SW 1271 (cell line): ENCODE measurements at places on chromosomes 1 and 21.

DNA sequence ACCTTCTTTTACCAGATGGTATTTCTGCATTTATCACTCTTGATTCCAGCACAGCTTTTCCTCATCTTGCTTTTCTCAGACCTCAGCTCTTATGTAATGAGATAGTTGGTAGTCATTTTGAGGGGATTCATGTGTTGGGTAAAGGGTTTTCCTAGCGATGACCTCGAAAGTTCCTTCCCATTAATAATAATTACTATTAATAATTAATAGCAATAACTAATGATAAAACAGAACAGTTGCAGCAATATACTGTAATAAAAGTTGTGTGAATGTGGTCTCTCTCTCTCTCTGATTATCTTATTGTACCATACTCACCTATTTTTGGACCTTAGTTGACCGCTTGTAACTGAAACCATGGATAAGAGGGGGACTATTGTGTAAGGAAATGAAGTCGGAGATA, 14.2 kb downstream of the CAMTA1 start:
- no peak for DNase-seq

DNA sequence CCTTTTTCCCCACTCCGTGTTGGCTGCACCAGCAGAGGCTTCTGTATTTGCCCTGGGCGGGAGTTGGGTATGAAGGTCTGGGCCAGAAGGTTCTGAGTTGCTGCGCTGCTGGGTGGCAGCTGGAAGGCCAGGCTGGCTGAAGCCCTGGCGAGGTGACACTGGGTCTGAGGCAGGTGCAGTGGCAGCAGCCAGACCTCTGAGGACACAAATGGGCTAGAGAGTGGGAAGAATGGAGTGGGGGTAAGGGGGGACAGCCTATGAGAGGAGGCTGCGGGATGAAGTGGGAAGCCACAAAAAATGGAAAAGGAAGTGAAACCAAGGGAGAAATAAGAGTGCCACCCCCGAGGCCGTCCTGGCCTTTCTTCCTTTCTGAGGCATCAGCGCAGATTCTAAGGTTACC, 53.2 kb downstream of the STX6 start:
- no peak for DNase-seq

DNA sequence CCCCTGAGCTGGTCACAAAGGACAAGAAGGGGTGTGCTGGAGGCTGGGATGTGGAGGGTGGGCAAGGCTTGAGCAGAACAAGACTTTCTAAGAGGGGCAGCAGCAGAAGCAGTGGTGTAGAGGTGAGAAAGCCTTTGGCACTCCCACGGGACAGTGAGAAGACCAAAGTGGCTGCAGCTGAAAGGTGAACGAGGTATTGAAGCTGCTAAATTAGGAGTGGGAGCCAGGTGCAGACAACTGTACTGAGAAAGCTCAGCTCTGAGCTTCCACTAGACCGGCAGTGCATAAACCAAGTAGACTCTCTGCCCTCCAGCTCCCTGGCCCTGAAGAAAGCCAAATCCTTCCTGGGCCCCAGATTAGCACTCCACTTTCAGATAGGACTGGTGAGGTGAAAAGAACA, 93.0 kb downstream of the VWA5B1 start:
- no peak for DNase-seq

- DNase-seq, result no peak
These were observed 22.7 kb downstream of the SYT6 start for GRCh38 chr1:114130846-114131525.

DNA sequence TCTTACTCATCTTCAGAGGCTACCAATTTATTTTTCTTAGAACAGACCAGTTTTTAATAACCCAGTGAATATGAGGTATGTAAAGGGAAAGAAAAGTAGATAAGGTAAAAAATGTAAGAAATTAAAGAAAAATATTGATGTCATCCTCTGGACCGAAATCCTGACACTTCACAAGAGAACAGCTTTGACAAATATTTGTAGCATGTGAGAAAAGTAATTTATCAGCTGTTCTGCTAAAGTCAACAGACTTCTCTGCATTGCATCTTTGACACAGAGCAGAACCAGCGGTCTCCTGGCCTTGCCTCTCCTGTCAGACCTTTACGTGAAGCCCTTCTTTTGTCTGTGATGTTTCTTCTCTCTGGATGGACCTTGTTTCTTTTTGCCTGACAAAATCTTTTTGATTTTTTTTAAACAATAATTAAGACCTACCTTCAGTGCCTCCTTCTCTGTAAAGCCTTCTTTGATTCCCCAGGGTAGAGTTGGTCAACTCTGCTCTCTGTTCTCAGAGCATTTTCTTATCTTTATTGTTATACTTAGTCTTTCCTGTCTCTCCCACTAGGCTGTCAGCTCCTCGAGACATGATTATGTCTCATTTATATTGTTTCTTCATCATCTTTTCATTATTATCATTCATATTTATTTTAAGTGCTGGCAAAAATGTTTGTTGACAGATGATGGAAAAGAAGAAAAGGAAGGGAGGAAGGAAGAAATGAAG, 35.4 kb downstream of the RGS4 start:
- no peak for DNase-seq

- no peak for DNase-seq
These were observed 43.9 kb downstream of the GRHL3 start for GRCh38 chr1:24362982-24363614.

GRCh38 chr1:156226116-156226538, 13.3 kb downstream of the PMF1 start:
- no peak for DNase-seq

GRCh38 chr1:243842161-243842560, 7.9 kb downstream of the AKT3 start:
- no peak for DNase-seq

DNA sequence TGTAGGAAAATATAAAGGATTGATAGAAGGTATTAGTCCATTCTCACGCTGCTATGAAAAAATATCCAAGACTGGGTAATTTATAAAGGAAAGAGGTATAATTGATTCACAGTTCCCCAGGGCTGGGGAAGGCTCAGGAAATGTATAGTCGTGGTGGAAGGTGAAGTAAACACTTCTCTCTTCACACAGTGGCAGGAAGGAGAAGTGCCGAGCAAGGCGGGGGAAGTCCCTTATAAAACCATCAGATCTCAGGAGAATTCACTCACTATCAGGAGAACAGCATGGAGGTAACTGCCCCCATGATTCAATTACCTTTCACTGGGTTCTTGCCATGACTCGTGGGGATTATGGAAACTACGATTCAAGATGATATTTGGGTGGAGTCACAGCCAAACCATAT, 1806.0 kb downstream of the MRPL39 start:
- DNase-seq, result no peak

DNA sequence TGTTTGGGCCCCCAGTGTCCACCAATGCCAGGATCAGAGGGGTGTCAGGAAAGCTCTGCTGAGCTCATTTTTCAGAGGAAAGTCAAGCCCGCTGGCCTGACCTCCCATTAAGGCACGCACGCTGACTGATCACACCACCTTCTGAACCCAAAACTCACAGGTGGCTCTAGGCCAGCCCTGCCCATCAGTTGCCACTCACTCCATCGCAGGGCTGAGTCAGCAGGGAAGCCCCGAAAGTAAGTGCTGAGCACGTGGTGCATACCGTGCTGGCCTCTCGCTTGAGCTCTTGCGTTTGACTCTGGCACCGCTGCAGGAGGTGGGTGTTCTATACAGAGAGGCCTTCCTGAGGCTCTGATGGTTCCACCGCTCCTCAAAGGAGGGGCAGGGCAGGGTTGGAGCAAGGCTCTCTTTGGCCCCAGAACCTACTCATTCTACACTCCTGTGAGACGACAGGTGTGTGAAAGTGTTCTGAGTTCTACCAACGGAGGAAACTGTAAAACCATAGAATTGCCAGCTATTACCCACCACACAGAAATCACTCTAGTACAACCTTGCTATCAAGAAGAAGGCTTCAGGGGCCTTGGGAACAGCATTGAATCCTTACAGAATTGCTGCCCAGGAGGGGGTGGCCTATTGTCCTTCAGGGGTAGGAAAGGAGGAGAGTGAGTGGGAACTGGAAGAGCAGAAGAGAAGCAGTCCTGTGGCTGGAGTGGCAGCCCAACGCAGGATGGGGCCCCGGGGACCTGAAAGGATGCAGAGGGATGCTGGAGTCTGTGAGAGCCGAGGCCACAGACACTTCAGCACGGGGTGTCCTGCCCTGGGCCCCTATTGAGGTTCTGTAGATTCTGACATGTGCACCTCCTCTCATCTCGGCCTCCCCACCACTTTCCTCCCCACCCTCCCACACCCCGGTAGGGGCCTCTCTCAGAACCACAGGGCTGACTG, 214.7 kb upstream of the EDN2 start:
- no peak for DNase-seq

DNA sequence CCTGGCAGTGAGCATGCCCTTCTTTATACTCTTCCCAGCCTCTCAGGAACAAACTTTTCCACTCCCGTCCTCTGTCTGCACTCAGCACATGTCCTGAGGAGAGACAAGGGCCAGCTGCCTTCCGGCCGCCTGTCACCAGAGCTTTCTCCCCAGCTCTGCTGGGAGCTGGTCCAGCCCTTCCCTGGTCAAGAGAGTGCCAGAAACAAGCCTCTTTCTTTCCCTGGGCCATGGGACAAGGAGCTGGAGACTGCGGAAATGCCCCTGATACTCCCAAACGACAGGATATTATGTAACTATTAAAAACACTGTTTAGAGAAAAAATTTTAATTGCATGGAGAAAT, 10.4 kb downstream of the LAMB3 start:
- no peak for DNase-seq

- DNase-seq, result peak; percentile 46
These were observed 910 bp downstream of the RUNX1 start for GRCh38 chr21:35048183-35048601.

- peak; percentile 5 for DNase-seq
These were observed 45.5 kb downstream of the LPAR3 start for GRCh38 chr1:84847253-84848250.

DNA sequence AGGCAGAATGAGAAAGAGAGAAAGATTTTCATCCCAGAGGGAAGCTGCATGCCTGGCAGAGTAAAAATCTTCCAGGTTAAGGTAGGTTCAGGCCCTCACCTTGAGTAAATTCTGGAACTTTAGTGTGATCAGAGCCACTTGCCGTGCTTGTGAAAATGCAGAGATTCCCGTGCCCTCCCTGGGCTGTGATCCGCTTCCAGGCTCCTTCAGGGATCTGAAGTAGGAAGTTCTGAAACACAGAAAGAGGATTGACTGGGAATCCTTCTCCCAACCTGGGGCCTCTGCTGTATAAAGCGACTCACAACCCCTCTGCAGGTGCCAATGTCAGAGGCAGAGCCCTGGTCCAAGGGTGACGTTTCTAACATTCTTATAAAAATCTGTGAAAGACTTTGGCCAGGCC, 26.6 kb downstream of the NUAK2 start:
- no peak for DNase-seq

GRCh38 chr1:89952605-89953130, 42.2 kb upstream of the ZNF326 start:
- DNase-seq, result no peak

- DNase-seq, result no peak
These were observed 5.0 kb downstream of the GAS5 start for GRCh38 chr1:173862769-173863223.

DNA sequence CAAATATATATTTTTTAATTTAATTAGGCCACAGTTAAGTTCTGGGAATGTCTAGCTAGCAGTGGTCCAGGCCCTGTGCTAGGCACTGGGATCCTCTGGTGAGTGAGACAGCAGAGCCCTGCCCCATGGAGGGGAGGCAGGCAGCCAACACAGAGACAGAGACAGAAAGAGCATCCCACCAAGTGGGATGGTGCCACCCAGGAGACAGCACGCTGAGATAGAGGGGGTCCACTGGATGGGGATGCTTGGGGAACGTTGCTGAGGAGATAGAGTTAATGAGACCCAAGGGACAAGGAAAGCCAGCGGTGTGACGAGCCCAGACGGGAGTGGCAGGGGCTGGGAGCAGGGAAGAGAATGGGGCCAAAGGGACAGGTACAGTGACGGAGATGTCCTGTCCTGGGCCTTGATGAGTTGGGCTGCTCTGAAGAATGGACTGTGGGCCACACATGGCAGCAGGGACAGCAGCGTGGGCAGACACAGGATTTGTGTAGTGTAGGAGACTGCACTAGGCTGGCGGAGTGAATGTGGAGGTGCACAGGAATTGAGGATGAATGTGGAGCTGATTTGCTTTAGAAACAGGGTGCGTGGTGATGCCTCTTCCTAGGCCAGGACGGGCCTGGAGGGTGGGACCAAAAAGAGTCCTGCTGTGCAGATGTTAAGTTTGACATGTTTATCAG, 22.8 kb downstream of the RAB4A start:
- no peak for DNase-seq

GRCh38 chr1:37513795-37514349, 694 bp downstream of the MEAF6 start:
- no peak for DNase-seq

- DNase-seq, result no peak
These were observed 23.5 kb downstream of the CNN3 start for GRCh38 chr1:94903280-94904009.

- DNase-seq, result no peak
These were observed 13.0 kb upstream of the IL10 start for GRCh38 chr1:206785182-206785765.

DNA sequence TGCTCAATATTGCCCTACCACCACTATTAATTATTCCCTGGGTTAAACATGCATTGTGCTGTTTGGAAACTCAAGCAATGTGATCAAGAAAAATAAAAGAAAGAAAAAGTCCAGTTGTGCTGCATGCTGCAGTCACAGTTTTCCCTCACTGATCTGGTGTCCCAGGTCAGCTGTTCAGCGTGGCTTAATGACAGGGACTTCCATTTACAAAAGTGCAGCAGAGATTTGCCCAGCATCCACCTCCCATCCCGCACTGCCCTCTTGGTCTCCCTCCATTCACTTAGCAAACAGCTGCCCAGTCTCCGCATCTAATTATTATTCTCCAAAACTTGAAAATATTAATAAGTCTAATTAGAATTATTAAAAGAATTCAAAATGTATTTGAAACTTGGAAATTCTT, 2.0 kb upstream of the OR2T4 start:
- no peak for DNase-seq

DNA sequence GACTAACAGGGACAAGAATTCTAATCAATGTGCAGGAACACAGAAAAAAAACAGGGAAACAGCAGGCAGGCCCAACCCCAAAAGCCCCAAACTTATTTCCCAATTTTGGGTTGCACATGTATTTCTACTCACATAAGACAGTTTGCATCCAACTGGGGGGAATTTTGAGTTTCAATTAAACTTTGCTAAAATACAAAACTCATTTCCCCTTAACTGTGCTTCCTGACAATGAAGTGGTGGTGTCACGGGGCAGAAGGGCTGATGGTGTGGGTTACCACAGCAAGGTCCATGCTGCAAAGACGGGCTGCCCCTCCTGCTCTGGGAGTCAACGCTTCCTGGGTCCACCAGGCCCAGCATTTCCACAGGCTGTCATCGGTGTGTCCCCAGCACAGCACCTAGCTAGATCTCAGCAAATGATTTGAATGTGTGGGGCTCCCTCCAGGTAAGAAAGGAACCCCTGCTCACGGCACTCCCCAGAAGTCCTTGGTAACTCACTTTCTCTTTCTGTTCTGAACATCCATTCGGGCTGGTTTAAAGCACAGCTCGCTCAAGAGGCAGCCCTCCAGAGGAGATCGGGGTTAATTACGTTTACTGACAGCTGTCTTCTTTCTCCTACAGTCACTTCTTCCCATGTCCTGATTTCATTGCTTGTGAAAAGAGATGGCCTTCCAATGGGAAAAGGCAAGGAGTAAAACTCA, 27.4 kb downstream of the HIVEP3 start:
- DNase-seq, result no peak
